ENCODE measurements at places on chromosomes 5 and 9.

DNA sequence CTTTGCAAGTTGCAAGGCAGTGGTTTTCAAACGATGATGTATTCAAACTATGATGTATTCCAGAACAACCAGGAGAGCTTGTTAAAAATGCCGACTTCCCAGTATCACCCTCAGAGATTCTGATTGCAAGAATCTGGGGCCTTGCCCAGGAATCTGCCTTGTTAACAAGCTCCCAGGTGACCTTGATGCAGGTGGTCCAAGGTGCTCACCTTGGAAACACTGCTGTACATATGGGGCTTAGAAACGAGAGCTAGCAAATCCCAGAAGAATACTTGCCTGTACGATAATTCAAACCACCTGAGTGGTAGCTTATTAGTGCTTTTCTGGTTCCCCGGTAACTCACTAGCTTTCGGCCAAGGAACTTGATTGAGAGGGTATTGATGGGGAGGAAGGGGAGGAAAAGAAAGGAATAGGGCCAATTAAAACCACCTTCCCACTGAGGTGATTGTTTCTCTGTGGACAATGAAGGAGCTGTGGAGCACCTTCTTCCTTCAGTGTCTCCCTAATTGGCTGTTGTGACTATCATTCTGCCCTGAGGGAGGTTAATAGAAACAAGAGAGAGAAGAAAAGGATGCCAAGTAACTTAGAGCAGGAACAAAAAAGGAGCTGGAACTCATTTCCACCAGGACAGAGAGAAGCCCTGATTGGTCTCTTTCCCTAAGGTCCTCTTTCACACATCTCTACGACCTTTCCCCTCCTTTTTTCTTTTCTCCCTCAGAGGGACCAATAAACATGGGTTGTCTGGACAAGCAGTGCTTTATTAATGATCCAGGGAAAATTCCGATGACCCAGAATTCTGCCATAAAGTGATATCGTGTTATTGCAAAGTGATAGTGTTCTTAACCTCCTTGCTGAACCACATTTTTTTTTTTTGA is 218.8 kb downstream of the TMEM167A start:
- no peak for DNase-seq

- no peak for DNase-seq
Measured at GRCh38 chr9:87695523-87695922, 30.4 kb upstream of the CTSL start.

DNA sequence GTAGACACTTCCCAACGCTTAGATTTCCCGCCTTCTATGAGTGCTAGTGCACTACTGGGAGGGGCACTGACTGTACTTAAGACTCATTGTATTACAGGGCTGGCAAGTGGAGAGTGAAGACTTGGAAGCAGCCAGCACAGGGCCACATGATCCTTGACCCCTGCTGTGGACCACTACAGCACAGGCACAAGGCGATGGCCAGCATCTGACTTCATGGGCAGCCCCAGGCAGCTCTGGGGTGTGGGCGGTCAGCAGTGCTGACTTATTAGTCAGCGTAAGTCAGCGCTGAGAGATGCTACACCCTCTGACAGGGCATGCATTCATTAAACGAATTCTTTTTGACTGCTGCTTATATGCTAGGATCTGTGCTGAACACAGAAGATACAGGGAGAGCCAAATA is 9.3 kb downstream of the SLC46A2 start:
- peak; percentile 41 for DNase-seq

DNA sequence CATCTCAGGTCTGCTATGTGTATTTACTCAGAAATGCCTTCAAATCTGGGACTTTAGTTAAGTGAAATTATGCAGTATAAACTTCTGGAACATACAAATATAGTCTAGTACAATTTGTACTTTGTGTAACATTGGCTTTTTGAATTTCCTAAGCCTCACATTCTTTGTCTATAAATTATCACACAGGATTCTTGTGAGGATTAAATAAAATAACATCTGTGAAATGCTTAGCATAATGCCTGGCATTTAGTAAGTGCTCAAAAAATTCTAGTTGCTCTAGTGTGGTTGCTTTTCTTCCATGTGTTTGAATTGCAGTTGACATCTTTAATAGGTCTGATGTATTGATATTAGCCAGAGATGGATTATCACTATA is 2.6 kb downstream of the HMMR start:
- no peak for DNase-seq

DNA sequence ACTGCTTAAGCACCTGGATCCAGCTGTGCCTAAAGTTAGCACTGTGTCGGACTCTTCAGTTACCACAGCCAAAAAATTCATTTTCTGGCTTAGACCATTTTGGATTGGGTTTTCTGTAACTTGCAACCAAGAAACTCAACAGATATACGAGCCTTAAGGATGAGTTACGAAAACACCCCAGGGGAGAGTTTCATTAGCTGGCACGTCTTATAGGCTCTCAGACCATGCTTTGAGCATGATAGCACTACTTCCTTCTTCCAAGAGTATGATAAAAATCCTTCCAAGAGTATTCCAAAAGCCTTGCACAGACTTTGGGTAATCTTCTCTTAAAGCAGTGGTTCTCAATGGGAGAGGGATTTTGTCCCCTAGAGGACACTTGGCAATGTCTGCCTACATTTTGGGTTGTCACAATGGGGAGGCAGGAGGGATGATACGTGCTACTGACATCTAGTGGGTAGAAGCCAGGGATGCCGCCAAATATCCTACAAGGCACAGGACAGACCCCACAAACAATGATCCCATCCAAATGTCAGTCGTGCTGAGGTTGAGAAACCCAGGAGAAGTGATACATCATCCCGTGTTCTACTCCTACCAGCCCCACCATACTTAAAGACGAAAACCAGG is 64.8 kb downstream of the SMIM23 start:
- no peak for DNase-seq

DNA sequence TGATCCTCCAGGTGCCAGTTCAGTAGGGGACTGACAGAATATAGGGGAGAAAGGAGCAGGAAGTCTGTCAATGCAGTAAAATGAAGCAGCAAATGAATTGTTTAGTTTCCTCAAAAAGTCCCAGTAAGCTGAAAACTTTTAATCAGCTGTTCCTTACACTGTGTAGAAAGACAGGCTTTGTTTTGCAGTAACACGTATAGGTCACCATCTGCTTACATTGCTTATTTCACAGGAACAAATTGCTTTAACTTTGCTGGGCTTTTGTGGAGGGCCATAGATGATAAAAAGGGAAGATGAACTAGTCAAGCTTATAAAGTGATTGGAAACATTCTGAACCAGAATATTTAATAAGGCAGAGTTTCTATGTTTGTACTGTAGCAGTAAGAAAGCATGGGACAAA is 331.3 kb upstream of the RFX3 start:
- no peak for DNase-seq

DNA sequence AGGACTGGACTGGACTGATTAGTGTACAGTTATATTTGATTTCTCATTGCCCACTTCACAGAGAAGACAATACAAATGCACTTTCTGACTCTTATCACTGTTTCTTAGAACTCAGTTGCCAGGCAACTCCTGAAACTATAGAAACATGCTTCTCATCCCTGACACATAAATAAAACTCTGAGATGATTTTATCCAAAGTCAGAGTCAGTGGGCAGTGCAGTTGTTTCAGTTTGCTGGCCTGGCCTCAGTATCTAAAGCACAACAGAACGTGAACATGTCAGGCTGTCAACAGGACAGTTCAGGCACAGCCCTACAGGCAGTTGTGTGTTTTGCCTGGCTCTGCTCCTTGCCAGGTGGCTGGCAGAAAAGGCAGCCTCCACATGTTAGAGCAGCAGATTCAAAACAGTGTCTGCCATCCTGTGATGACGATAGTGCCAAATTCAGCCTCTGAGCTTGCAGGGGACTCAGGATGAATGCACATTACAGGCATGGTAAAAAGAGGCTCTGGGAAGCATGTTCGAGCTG is 65.1 kb upstream of the CCDC152 start:
- no peak for DNase-seq

GRCh38 chr5:4124221-4124970 is 528.8 kb downstream of the IRX1 start:
- no peak for DNase-seq

DNA sequence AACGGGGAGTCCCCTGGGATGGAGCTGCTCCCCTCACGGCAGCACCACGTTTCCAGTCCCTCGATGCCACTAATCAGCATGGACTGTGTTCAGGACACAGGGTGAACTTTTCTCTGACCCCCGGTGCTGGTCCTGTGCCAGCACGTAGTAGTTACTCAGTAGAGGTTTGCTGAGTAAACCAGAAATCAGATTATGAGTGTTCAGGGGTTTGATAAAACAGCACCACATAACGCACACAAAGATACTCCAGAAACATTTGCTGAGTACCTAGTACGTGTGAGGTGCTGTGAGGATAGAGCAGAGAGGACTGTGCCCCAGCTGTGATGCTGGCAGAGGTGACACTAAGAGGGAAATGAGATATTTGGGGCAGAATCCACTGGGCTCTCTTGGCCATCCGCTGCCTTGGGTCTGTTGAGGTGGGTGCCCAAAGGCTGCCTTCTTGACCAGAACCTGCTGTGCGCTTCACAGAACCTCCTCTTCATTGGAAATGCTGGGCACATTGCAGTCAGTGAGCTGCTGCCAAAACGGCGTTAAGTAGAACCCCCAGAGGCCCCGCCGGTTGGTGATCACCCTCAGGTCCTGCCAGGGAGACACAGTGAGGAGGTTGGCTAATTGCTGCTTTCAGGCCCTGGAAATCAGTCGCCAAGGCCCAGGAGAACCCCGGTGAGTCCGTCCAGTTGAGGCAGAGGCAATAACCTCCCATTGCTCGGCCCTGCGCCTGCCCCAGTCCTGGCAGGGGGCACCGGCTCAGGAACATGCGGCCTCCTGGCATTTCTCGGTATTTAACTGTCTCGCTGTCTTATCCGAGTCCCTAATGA is 49.4 kb downstream of the NEURL1B start:
- no peak for DNase-seq

DNA sequence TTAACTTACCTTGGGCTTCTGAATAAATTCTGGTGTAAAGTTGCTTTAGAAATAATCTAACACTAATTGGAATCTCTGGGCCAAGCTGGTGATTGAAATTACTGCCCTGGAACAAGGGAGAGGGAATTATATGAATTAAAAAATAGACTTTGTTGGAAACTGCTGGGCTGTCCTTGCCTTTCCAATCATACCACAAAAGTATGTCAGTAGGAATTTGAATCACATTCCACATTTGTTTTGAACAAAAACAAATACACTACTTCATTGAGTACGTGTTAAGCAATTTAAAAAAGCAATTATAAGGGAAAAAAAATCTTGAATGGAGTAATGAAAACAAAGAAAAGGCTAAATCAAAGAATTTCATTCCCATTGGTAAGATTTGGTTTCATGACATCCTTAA is 102.5 kb upstream of the SREK1 start:
- no peak for DNase-seq

DNA sequence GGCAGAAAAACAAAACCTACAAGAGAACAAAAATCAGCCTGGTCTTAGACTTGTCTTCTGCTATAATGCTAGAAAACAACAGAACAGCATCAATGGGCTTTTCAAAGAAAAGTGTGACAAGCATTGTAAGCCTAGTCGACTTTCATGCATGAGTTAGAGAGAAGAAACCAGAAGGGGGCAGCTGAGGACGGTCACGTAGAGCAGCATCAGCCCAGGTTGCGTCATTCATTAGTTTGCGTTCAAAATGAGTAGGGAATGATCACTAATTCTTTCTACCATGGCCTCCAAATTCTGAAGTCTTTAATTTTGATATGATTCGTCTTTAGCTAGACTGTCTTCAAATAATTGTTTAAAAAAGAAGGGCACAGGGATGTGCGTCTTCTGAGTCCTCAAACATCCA is 4.7 kb upstream of the ISCA1 start:
- DNase-seq, result no peak

- DNase-seq, result no peak
Measured at GRCh38 chr9:81078555-81078954, 610.8 kb downstream of the TLE1 start.

DNA sequence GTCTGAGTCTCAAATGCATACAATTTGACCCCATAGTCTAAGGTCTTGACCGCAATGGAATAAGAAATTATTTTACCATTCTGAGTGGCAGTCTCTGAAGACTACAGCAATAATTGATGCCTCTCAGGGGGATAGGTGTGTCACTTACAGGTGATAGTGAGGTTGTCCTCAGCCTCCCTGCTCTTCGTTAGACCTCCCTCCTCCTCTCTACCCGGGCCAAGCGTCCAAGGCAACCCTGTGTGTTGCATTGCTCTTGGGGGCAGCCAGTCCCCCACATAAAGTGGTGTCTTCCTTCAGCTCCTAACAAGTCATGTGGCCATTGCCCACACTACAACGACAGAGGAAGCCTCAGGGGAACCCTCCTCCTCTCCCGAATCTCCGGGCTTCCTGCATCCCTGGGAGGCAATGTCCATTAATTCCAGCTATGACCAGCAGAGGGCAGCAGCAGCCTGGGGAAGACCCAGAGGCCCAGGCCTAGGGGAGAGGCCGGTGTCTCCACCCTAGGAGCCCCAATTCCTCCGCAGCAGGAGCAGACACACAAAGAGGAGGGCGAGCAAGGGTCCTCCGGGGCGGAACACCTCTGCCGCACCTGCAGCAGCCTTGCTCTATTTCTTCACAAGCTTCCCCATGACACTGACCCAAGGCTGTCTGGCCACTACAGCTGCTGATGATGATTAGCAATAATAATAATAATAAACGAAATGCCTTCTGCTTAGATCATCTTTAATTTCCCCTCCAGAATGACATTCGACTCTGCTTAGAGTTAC is 134.8 kb downstream of the KCNIP1 start:
- DNase-seq, result no peak

- no peak for DNase-seq
Measured at GRCh38 chr5:177313561-177314259, 2.0 kb upstream of the MXD3 start.

- no peak for DNase-seq
Measured at GRCh38 chr9:12698986-12699385, 5.8 kb downstream of the TYRP1 start.

GRCh38 chr5:136130581-136130980 is 2.1 kb upstream of the SMAD5 start:
- no peak for DNase-seq

- DNase-seq, result no peak
Measured at GRCh38 chr5:96017951-96018350, 56.3 kb upstream of the ELL2 start.

DNA sequence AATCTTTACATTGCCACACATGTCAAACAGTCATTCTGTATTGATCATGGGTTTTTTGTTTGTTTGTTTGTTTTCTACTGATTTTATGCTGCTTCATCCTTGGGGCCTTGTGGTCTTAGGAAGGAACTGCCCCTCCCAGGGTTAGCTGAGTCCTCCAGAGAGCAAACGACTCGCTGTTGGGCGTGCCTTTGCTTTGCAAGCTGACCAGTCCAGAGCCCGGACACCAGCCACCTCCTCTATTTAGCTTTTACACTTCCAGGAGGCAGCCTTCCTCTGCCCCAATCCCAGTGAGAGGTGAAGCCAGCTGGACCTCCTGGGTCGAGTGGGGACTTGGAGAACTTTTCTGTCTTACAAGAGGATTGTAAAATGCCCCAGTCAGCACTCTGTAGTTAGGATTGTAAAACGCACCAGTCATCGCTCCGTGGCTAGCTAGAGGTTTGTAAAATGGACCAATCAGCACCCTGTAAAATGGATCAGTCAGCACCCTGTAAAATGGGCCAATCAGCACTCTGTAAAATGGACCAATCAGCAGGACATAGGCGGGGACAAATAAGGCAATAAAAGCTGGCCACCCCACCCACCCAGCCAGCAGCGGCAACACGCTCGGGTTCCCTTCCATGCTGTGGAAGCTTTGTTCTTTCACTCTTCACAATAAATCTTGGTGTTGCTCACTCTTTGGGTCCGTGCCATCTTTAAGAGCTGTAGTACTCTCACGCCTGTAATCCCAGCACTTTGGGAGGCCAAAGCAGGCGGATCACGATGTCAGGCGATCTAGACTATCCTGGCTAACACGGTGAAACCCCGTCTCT is 154.4 kb downstream of the ERCC6L2 start:
- DNase-seq, result no peak

GRCh38 chr5:155768332-155768731 is 558.6 kb upstream of the SGCD start:
- no peak for DNase-seq
